ENCODE measurements at places on chromosomes 6 and 20.

DNA sequence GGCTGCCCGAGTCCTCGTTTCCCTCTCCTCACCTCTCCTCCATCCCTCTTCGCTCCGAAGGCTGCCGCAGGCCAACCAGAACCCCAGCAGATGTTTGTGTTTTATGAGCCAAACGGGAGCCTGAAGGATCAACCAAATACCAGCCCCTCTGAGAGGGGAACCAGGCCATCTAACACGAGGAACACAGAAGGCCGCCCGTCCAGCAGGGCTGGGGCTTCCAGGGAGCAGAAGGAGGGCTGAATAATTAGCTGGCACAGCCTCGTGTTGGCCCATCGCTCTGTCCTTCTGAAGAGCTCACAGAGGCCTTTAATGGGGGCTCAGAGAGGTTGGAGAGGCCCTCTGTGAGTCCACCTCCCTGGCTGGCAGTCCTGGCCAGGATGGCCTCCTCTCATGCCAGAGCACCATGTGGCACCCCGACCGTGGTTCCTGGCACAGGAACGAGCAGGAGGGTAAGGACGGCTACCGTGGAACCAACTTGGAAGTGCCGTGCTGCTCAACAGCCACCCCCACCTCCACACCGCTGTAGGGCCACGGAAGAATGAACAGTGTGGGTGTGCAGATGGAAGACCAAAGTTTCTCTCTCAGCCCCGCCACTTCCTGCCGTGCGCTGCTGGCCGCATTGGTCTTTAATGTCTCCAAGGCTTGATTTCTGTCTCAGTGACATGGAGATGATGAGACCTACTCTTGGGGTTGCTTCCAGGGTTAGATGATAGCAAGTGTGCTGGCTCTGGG lies 155.2 kb downstream of the SCML4 start:
- DNase-seq: peak; percentile 23

DNA sequence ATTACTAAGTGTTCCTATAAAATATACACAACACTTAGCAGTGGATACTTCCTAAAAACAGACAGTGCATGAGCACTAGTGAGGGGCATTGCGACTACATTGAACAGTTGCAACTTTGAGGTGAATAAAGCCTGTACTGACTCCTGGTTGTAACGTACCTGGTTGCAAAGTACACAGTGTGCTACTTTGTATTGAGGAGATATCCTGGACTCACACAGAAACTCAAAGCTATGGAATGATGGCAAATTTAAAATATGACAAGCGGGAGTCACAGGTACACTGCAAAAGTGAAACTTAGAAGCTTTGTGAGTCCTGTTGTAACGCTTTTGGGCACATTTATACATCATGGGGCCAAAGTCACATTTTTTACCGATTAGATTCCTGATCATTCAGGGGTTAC lies 55.6 kb upstream of the HLA-A start:
- no peak for DNase-seq

DNA sequence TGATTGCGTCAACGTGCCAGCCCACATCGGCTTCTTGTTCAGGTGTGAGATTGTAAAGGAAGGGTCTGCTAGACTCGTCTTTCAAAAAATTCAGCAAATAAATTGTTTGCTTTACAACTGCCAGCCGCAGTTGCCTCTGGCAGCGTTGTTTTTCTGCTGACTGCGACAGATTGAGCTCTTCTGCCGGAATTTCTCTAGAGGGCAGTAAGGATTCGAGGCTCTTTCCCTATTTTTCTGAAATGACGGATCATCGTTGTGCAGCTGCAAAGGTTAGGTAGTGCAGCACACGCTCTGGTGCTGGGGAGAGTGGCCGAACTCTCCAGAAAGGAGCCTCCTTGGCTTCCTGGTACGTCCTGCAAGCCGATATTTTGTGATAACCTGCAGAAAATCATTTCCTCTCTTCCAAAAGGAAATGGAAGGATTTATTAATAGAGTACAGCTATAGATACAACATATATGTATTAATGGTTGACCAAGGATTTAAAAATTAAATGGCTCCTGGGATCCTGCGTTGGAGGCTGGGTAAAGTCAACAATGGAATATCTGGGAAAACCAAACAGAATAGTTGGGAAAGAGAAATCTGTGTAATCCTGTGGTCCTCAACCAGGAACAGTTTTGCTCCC lies 121.9 kb upstream of the ZFP64 start:
- peak; percentile 22 for DNase-seq

- DNase-seq: no peak
Observed at GRCh38 chr6:108484016-108484415, 76.7 kb upstream of the FOXO3 start.
